ENCODE measurements at places on chromosomes 1 and 21.

- no peak for DNase-seq
These were observed 43.9 kb upstream of the LAMC2 start for GRCh38 chr1:183142171-183142570.

DNA sequence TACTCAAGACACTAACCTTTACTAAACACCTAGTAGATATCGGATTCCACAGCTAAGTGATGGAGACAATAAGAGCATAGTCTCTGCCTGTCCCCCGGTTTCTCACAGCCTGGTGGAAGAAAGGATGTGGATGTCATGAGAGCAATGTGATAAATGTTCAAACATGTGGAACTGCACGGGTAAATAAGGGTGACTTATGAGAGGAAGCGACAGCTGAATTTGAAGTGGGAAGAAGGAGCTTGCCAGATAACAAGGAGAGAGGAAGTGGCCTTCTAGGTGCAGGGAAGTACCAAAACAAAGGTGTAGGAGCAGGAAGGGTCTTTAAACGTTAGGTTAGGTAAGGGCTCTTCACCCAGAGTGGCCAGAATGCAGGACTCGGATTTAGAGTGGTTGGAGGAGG is 178.6 kb upstream of the NRIP1 start:
- no peak for DNase-seq

DNA sequence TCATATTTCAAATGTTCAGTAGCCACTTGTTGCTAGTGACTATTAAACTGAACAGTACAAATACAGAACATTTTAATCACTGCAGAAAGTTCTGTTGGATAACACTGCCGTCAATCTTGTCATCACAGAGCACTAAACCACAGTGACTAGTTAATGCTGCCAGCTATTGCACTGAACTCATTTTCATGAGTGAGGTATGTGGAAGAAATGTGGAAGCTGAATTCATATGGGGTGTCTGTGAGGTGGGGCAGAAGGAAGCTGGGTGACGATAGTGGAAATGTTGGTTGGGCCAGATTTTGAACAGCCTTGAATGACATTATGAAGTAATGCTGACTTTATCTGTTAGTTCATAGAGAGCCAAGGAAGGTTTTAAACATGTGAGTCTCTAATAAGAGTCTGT is 49.6 kb downstream of the OSBPL9 start:
- no peak for DNase-seq

DNA sequence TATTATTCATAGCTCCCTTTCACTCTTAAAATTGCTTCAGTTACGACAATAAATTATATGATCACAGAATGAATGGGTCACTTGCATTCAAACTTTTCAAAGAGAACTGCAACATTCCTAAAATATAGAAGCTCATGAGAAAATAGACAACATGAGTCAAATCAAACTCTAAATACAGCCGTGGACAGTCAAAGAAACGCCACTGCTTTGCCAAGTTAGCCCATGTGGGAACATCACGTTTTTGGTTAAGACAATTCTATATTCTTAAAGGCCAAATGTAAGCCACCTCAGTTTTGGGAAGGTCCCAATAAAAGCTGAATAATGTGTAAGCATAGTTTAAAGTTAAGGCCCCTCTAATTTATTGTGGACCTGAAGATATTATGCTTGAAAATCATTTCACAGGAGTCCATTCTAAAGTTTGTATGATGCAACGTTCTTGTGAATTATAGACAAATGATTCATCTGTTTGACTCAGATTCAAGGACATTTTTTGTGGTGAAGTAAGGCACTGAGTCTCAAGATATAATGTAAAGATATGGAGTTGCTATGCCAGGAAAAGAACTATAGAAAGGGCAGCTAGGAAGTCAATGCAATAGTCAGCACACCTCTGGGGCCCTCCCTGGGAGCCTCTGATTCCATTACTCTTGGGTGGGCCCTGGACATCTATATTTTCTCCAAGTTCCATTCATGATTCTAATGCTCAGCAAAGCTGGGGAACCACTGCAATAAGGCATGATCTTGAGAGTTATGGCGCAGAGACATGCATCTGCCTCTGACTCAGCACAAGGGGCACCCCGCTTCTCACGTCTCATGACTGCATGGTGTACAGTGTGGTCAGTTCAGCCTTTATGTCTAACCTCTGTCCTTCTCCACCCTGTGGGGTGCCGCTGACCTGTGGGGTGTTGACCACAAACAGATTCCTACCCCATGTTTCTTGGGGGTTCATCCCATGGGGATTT is 33.9 kb downstream of the ETS2 start:
- no peak for DNase-seq

GRCh38 chr1:232145768-232146167 is 484.2 kb downstream of the SIPA1L2 start:
- DNase-seq, result no peak

GRCh38 chr1:119353836-119354235 is 14.7 kb upstream of the HAO2 start:
- no peak for DNase-seq

GRCh38 chr1:187121661-187122060 is 292.9 kb downstream of the PLA2G4A start:
- no peak for DNase-seq

DNA sequence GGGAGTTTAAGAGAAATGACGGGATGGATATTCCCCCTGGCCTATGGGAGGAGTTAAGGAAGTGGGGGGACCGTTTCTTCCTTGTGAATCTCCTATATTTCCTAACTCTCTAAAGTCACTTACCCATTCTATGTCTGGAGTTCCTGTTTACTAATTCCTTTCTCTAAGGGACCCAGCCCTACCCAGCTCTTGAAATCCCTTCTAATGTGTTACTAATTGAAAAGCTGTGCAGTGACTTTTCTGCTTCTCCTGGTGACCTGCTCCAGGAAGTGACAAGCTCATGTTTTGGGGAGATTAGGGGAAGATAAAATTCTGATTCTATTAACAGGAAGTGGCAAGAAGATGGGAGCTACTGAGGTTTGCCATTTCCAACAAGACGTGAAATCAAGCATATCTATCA is 4.0 kb upstream of the SAMSN1 start:
- no peak for DNase-seq

DNA sequence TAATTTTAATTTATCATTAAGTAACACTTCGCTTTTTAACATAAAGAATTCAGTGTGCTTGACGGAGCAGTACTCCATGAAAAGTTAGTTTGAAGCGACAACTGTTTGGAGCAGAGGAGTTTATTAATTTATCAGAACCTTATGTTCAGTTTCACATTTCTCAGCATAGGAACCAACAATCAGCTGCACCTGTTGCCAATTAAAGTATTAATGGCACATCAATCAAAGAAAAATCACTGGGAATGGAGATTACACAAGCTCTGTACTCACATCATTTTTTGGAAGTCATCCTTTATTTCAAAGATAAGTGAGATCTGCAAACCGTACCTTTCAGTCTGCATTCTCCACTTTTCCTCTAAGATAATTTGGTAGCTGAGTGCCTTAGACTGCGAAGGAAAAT is 344.6 kb downstream of the LMO4 start:
- no peak for DNase-seq

GRCh38 chr21:41128981-41129380 is 39.0 kb upstream of the BACE2 start:
- DNase-seq, result no peak

DNA sequence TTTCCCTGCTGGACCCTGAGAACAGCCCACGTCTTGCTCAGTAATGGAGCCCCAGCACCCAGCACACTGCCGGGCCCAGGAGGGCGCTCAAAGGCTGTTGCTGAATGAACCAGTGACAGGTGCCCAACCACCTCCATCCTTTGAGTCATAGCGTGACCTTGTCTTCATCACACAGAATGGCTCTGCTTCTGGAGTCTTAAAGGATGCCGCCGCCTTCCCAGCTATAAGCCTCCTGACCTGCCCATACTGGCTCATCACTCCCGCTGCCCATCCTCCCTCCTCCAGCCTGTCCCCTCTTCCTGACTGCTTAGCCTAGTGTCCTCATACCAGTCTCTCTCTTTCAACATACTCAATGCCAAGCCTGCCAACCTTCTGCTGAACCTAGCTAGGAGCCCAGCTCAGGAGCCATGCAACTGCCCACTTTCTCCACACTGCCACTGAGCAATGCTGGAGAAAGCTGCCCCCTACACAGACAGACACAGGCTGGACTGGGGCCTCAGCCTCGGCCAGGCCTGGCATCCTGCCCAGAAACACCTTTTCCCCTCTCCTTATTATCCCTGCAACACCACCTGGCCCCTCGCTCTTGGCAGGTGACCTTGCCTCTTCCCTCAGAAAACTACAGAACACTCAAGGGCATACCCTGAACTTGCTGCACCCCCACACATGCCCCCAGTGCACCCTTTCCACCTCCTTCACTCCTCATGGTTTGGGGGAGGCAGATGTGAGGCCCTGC is 14.1 kb downstream of the TTC39A start:
- no peak for DNase-seq

DNA sequence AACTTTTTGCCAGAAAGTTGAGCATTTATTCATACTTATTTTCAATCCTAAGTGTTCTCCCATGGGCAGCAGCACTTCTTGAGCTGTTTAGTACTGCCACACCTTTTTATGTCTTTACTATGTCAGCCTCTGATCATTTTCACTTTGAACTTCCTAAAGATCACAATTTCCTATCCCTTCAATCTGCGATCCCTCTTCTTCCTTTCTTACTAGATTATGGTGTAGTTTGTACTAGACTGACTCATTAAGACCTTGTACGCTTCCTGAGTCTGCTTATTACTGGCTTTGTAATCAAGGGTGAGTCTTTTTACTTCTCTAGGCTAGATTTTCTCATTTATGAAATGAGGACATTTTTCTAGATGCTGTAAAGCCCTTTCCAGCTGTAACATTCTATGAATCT is 55.1 kb downstream of the LRIG2 start:
- DNase-seq, result no peak

- DNase-seq, result no peak
These were observed 217.0 kb upstream of the PKN2 start for GRCh38 chr1:88466899-88467580.

GRCh38 chr1:26221094-26221493 is 12.9 kb upstream of the CEP85 start:
- DNase-seq, result no peak

GRCh38 chr1:76585980-76586674 is 281.2 kb upstream of the ST6GALNAC5 start:
- no peak for DNase-seq

DNA sequence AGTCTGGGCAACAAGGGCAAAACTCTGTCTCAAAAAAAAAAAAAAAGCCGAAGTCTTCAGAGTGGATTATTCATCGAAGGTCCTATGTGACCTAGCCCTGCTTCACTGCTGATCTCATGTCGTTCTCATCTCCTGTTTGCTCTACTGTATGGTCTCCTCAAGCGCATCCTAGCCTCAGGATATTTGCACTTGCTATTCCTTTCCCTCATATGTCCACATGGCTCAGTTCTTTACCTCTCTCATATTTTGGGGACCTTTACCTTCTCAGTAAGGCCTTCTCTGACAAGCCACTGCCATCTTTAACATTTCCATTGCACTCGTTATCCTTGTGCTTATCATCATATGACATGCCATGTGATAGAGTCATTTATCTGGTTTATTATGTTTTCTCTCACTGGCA is 2.6 kb downstream of the TBCE start:
- DNase-seq, result no peak

DNA sequence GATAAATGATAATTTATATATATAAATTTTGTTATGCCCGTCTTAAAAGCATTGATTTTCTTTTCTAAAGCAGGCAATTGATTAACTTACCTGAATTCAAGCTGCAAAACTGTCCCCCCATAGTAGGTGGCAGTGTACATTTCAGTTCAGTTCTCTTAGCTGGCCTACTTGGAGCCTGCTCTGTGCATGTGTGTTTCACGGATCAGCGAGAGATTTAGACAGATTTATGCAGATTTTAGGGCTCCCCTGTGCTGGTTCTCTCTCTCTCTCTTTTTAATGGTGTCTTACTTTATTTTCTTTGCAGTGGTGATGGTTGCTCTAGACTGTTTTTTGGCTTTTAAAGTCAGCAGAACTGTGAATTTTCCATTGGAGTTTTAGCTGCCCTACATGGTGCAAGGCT is 30.7 kb downstream of the CLIC4 start:
- no peak for DNase-seq

DNA sequence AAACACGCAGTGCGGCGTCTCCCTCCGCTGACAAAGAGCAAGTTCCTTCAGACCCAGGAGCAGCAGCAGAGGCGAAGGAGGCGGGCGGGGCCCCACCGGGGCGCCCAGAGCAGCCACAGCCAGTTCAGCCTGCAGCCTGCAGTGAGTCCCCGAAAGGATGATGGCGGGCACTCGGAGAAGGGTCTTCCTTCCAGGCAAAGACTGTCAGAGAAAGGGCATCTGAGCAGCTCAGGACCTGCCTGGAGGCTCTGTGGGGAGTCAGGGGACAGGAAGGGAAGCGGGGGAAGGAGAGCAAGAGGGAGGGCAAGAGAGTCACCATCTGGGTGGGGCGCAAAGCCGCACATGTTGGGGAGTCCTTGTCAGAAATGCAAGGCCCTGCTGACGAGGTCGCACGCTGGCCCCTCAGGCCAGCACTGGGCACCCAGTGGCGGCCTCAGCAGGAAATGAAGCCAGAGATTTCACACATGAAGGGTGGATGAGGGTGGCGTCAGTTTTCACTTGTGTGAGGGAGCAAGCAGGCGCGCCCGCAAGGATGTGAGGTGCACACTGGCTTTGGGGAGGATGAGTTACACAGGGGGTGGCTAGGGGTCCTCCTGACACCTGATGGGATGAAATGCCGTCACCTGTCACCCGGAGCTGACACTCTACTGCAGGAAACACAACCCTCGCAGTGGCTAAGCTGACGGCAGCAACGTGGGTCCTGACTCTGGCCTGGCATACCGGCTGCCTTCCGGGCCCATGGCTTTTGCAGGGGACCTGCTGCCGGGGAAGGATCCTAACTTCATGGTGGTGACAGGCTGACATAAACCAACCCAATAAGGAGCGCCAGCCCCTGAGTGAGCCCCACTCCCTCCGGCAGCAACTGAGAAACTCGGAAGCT is 6.6 kb downstream of the LRRC47 start:
- DNase-seq, result no peak

- DNase-seq, result no peak
These were observed 178.7 kb downstream of the CAMTA1 start for GRCh38 chr1:6963912-6964307.

GRCh38 chr1:42815941-42816584 is 859 bp upstream of the ERMAP start:
- no peak for DNase-seq

- DNase-seq, result no peak
These were observed 58.0 kb downstream of the ACBD3 start for GRCh38 chr1:226128487-226129075.

GRCh38 chr21:41932191-41932575 is 21.6 kb downstream of the C2CD2 start:
- no peak for DNase-seq

GRCh38 chr1:207223162-207223561 is 98.3 kb upstream of the CD55 start:
- DNase-seq, result no peak

- no peak for DNase-seq
These were observed 100.2 kb downstream of the LMO4 start for GRCh38 chr1:87428883-87429282.

GRCh38 chr1:68379085-68379478 is 70.7 kb downstream of the RPE65 start:
- no peak for DNase-seq

DNA sequence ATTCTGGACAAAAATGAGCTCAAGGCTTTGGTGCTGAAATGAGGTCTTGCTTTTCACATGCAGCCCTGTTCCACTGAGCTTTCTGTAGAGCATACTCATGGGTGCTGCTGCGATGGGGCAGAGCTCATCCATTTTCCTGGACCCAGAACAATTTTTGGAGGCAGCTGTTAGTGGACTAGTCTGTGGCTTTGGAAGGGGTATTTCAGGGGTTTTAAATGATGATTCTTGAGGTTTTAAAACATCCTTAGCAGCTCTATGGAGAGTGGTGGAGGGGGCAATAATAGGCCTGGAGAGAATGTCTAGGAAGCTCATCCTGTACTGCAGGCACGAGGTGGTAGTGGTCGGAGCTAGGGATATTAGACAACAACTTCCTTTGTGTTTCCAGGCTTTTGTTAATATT is 16.5 kb downstream of the NOS1AP start:
- no peak for DNase-seq
